ENCODE measurements at places on chromosomes 6 and 20. TPM values are rescaled to one million over a fixed set of nuclear protein-coding genes. Genes with fewer than 3 reads are reported as not detected.

DNA sequence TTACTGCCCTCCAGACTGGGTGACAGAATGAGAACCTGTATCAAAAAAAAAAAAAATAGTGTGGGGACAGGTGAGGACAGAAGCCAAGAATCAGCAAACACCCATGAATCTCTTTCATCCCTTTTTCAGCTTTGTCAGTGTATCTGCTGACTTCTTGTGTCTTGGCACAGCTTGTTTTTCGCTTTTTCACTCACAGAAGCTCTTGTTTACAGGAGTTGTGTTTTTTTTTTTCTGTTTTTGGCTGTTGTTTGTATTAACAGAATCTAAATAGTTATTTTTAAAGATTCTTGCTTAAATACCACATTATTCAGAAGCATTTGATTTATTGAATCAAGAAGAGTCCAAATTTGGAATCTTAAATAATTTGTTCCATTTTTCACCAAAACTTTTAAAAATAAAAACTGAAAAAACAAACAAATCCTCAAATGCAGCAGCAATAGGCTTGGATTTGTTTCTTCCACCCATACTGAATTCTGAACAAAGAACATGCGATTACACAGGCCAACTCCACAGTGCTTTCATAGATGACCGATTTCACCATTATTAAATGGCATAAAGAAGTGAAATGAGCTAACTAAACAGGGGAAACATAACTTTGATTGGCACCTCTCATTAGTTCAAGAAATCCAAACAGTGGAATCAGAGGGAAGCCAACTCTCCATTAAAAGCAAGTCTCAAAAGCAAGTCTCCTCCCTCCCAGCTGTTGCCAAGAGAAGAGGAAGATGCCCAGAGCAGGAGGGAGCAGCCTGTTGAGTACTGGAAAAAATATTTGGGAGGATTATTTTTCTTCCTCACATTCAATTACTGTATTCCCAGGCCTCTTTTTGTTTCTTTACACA, 27.2 kb upstream of the GPR63 start:
- no peak overlapping the region for H3K27ac ChIP-seq
- no peak for DNase-seq
- no peaks in the 10 kb centered on the region for H3K36me3 ChIP-seq
- H3K27me3 ChIP-seq, result no peaks in the 10 kb centered on the region

GRCh38 chr20:17919149-17919548, 49.4 kb downstream of the SNX5 start:
- no peaks in the 10 kb centered on the region for H3K27me3 ChIP-seq
- no peak overlapping the region for H3K4me3 ChIP-seq
- H3K27ac ChIP-seq, result no peak overlapping the region
- DNase-seq, result no peak
- H3K36me3 ChIP-seq, result no peaks in the 10 kb centered on the region

Gene MEI4
- total RNA-seq, result not detected

Gene PSORS1C2
- total RNA-seq, result not detected

DNA sequence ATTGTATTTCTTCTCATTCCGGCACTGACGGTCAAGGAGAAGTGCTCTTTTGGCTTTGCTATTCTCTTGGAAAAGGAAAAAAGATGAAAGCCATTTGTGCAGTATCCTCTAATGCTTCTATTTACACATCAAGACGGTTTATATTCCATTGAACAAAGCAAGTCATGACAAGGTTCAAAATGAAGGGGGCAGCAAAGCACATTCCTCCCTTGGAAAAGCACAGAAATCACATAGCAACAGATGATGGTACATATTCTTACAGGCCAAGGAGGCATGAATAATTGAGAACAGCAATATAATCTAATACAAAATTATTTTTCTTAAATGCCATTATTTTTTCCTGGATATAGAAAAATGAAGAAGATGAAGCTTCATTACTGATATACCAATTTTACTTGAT, 508.2 kb upstream of the JAG1 start:
- DNase-seq, result no peak
- H3K27me3 ChIP-seq, result no peaks in the 10 kb centered on the region
- no peaks in the 10 kb centered on the region for H3K4me1 ChIP-seq
- no peak overlapping the region for H3K27ac ChIP-seq
- no peak overlapping the region for H3K4me3 ChIP-seq

- no peaks in the 10 kb centered on the region for H3K4me1 ChIP-seq
- no peak for DNase-seq
- no peak overlapping the region for H3K4me3 ChIP-seq
- no peaks in the 10 kb centered on the region for H3K27me3 ChIP-seq
- H3K27ac ChIP-seq, result no peak overlapping the region
These were observed 533.7 kb downstream of the QKI start for GRCh38 chr6:163948250-163948649.

Gene RNF8
- total RNA-seq, result 20.9 TPM

DNA sequence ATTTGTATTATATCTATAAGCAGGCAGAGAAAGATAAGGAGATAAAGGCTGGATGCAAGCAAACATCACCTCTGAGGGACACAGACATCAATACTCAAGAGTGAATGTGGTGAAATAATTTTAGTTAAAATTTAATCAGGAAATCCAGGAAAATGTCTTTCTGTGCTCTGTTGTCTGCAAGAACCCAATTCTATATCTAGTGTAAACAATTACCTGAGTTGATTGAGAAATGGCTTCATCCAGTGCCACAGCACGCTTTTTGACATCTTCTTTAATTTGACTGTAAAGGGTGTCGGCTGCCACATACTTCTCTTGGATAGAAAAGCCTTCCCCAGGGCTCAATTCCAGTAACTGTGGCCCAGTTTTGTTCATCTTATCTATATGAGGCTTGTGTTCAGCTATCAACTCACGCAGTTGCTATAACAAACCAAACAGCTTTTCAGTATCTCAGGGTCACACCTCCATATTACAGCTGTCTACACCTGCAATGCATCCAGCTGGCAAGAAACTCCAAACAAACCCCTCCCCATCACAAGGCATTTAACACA, 131.6 kb downstream of the DST start:
- H3K36me3 ChIP-seq, result no peaks in the 10 kb centered on the region
- no peaks in the 10 kb centered on the region for H3K27me3 ChIP-seq
- peaks cover 21% of the 10 kb centered on the region for H3K4me1 ChIP-seq
- H3K27ac ChIP-seq, result peak overlapping the region; percentile 100
- DNase-seq, result no peak

DNA sequence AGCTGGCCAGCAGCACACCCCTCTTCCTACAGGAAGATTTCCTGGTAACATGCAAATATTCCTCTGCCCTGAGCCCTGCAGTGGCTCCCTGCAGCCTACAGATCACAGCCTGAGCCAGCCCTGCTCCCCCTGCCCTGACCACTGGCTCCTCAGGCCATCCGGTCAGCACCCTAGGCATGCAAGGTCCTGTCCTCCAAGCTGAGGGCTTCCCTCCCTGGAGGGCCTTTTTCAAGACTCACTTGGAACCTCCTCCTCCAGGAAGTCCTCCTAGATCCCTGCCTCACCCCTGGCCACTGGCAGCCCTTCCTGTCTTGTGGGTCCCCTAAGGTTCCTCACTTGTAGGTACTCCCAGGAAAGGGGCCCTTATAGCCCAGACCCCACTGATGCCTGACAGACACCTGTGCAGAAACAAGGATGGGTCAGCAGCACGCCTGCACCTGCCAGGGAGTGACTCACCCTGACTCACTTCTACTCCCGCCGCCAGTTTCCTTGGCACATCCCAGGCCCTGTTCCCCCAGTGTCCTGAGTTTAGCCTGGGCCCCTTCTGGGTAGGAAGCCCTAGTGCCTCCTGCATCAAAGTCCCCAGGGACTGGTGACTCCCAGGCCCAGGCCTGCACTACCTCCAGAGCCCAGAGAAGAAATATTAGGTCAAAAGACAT, 3.2 kb downstream of the SLC4A11 start:
- no peak overlapping the region for H3K4me3 ChIP-seq
- H3K4me1 ChIP-seq, result peaks cover 9% of the 10 kb centered on the region
- H3K27ac ChIP-seq, result no peak overlapping the region
- peaks cover 13% of the 10 kb centered on the region for H3K27me3 ChIP-seq

- H3K4me1 ChIP-seq, result no peaks in the 10 kb centered on the region
- no peak overlapping the region for H3K27ac ChIP-seq
- no peak for DNase-seq
- H3K36me3 ChIP-seq, result no peaks in the 10 kb centered on the region
These were observed 4.1 kb upstream of the TBC1D32 start for GRCh38 chr6:121338366-121338765.

Gene TRIM10
- not detected for total RNA-seq

Gene RAET1L
- total RNA-seq, result not detected

DNA sequence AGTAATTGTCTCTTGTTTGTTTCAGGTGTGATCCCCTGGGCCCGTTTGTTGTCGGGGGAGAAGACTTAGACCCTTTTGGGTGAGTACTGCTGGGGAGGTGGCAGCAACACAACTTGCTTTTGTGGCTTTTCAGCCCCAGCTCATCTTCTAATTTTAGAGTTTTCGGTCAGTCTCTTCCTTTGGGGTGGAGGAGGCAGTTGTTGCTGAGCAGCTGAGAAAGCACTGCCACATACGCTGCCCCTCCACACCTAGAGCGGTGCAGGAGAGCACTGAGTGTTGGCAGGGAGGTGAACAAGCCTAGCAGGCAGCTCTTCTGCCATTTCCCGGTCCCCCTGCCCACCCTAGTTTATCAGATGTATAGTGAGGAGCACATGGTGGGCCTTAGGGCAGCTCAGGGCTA, 21.7 kb downstream of the TMEM74B start:
- no peaks in the 10 kb centered on the region for H3K36me3 ChIP-seq
- DNase-seq, result no peak
- H3K4me3 ChIP-seq, result no peak overlapping the region

GRCh38 chr20:13221673-13222318, 722 bp downstream of the ISM1 start:
- DNase-seq, result no peak
- no peak overlapping the region for H3K27ac ChIP-seq
- H3K4me3 ChIP-seq, result peak overlapping the region; percentile 46
